ENCODE measurements at places on chromosomes 7 and 10. TPM values are rescaled to one million over a fixed set of nuclear protein-coding genes. Genes with fewer than 3 reads are reported as not detected.

DNA sequence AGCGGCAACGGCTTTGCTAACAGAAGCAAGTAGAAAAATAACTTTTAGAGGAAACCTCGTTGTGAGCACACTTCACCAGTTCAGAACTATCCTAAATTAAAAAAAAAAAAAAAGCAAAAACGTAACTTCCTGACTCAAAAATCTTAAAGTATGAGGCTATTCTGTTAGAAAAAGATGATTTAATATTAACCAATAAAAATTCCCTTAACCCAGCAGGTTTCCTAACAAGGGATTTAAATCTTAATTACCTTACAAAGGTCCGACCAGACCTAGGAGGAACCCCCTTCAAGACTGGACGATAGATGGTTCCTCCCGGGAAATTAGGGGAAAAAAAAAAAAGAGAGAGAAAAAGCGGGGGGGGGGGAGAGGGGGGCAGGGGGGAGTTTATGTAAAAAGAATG lies 22.9 kb upstream of the CHST3 start:
- no peak for DNase-seq

GRCh38 chr7:47194516-47195057 lies 387.3 kb downstream of the TNS3 start:
- no peak for DNase-seq

The LEP gene
- not detected for total RNA-seq

The AKR1D1 gene
- not detected for total RNA-seq

GRCh38 chr10:115118346-115118745 lies 25.2 kb downstream of the ATRNL1 start:
- no peak for DNase-seq

DNA sequence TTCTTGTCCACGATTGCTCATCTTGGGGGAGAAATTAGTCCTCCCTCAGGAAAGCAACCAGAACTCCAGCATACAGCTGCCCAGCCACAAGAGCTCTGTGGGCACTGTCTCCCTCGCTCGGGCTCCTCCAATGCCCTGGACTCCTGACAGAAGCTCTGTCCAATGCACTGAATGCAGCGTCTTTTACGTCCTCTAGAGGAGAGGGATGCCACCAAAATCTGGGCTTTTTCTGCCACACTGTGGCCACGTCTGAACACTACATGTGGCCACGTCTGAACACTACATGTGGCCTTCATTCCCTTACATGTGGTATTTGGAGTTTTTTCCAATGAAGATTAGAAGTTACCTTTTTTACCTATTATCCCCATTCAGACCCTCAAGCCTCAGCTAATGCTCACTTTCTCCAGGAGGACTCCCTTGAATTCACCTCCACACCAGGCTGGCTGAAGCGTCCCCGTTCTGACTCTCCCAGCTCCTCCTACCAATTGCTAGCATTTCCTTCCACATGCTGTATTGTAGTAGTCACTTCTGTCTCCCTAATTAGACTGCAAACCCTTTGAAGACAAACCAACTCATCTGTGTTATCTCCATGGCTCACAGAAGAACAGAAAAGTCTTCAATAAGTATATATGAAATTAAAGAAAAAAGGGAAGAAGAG lies 134.3 kb upstream of the PDE1C start:
- DNase-seq = peak; percentile 75

DNA sequence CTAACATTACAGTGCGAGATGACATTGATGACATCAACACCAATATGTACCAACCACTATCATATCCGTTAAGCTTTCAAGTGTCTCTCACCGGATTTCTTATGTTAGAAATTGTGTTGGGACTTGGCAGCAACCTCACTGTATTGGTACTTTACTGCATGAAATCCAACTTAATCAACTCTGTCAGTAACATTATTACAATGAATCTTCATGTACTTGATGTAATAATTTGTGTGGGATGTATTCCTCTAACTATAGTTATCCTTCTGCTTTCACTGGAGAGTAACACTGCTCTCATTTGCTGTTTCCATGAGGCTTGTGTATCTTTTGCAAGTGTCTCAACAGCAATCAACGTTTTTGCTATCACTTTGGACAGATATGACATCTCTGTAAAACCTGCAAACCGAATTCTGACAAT lies 4.3 kb downstream of the GPR22 start:
- no peak for DNase-seq

GRCh38 chr7:110442381-110442837 lies 648.5 kb upstream of the LRRN3 start:
- DNase-seq = no peak

GRCh38 chr7:92808635-92809034 lies 27.7 kb downstream of the CDK6 start:
- DNase-seq = no peak

DNA sequence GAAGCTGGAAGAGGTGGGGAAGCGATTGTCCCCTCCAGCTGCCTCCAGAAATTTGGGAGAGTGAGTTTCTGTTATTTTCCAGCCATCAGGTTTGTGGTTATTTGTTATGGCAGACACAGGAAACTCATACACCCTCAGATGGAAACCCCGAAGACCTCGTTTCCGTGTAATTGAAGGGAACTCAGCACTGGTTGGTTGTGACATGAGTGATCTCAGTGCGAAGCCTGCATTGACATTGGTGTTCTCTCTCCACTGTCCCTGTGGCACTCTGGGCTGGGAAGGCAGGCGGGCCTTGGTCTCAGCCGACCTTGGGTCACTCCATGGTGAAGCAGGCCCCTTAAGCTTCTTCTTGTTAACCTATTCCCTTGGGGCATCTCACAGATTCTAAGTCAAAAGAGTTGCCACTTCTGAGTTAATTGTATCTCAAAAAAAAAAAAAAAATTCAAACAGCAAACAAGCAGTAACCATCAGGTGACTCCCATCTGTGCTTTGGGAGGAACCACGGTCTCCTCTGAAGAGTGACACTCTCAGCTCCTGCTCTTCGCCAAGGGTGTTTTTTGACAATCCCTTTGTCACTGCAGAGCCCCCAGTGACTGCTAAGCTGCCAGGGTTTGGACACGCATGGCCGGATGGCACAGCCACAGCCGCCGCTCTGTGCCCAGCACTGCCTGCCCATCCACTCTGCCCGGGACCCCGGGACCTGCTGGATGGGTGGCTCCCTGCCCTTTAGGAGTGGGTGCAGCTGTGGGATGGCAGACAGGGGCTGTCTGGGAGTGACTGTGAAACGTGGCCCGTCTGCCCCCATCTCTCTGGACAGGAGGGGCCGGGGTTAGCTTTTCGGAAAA lies 233.6 kb downstream of the PRPF18 start:
- no peak for DNase-seq

- DNase-seq = no peak
Measured at GRCh38 chr10:116972131-116972530, 32.9 kb downstream of the SHTN1 start.

The NUTM2E gene
- total RNA-seq = 0.50 TPM

The COL13A1 gene
- 0.86 TPM for total RNA-seq

DNA sequence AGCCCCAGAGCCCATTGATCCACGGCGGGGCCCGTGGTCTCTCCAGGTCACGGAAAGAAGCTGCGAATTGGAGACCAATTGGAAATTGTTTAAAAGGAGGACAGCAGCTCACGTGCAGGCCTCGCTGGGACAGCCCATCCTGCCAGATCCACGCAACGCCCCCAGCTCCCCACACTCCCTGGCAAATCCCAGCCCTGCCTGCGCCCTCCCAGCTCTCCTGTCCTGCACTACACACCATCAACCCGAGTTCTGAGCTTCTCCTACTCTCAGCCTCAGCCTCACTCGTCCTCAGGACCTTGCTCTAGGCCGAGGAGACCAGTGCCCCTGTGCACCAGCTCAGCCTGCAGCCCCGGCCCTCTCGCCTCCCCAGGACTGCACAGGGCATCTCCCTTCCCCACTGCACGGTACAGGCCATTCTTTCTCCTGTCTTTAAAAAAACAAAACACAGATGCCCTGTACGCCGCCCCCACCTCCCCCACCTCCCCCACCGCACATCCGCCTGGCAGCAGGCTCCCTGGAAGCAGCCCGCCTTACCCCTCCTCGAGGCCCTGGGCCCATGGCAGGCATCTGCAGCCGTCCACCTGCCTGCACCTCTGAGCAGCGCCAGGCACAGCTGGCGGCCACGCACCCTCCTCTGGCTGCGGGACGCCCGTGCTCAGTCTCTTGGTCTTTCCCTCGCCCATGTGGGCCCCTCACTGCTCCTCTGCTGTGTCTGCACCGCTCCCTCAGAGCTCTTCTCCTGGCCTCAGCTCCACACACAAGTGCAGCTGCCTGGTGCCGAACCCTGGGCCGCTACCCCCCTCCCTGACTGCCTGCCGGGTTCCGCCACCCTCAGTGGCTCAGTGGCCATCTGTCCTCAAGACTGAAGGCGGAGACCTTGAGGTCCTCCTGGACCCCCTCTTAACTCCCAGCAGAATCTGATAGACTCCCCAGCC lies 48.5 kb upstream of the SUN1 start:
- DNase-seq = no peak

The GBX1 gene
- total RNA-seq = not detected

The AKAP9 gene
- 55.6 TPM for total RNA-seq

DNA sequence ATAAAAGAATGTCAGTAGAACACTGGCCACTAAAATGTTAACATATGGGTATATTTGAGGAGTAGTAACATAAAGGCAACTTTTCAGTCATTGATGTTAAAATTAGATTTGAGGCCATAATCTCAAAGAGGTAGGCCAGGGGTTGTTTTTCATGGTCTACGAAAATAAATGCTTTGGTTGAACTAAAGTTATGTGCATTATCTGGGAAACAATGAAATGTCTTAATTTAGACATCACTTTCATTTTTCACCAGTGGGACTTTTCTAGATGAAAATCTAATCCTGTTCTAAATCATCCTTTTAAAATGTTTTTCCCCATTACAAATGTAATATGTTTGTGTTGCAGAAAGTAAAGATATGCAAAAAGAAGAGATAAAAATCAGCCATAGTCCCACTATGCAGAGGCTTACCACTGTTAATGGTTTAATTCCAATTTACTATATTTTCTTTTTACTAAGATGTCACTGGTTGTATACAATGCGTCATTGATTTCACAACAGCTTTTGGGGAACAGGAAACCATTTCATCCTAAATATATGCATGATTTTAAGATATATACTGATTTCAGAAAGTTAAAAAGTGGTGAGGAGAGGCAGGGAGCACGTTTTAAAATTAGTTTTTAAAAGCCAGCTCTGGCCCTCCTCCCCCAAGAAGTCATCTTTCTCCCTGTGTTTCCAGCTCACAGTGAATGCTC lies 64.3 kb downstream of the ARID5B start:
- no peak for DNase-seq

GRCh38 chr10:60093317-60093716 lies 187.0 kb upstream of the CCDC6 start:
- DNase-seq = no peak

The FAM25G gene
- total RNA-seq = not detected

- DNase-seq = no peak
Measured at GRCh38 chr7:137242616-137243015, 100.9 kb downstream of the PTN start.

The MMP21 gene
- not detected for total RNA-seq

GRCh38 chr10:124649214-124649613 lies 95.0 kb downstream of the FAM53B start:
- DNase-seq = no peak

DNA sequence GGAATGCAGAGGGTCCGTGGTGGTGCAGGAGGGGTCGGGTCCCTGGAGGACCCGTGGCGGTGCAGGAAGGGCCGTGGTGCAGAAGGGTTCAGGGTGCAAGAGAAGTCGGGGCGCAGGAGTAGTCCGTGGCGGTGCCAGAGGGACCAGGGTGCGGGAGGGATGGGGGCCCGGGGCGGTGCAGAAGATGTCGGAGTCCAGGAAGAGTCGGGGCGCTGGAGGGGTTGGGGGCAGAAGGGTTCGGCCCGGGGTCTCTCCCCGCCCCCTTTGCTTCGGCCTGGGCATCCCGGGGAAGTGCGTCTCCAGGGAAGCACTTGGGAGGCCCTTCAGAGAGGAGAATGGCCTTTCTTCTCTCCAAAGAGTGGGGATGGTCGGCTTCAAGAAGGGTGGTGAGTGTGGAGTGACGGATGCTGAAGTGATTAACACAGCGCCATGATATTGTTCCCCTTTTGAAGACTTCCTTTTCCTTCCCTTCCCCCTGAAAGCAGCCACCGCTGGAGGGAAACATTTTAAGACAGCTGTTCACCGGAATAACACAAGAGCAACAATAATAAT lies 997 bp downstream of the WDR37 start:
- no peak for DNase-seq

The PPIF gene
- total RNA-seq = 25.3 TPM

The SLC12A9 gene
- total RNA-seq = 26.7 TPM

- no peak for DNase-seq
Measured at GRCh38 chr7:21134631-21135030, 293.3 kb upstream of the SP4 start.

DNA sequence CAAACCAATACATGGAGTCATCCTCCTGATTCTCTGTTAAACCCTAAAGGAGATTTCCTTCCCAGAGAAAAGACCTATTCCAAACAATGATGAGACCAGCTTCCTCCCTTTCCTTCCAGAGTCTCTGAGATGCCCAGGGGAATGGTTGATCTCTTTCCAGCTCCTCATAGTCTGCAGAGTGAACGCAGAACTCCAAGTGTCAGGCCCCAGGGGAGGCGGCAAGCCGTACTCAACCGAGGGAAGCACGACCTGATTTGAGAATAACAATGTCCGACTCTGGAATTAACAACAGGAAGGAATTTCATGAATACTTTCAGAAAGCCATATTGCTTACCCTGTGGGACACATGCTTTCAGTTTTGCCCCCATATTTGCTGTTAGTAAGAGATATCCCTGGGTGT lies 241.7 kb upstream of the GLI3 start:
- DNase-seq = no peak

Data from astrocyte (in vitro differentiated cells and primary cell).